ENCODE measurements at places on chromosomes 3 and 15.

- H3K4me3 ChIP-seq, result no peak overlapping the region
- H3K27me3 ChIP-seq, result no peaks in the 10 kb centered on the region
- no peak overlapping the region for H3K27ac ChIP-seq
- peaks cover 61% of the 10 kb centered on the region for H3K4me1 ChIP-seq
- no peak for DNase-seq
Measured at GRCh38 chr3:123081718-123082369, 15.0 kb downstream of the PDIA5 start.

DNA sequence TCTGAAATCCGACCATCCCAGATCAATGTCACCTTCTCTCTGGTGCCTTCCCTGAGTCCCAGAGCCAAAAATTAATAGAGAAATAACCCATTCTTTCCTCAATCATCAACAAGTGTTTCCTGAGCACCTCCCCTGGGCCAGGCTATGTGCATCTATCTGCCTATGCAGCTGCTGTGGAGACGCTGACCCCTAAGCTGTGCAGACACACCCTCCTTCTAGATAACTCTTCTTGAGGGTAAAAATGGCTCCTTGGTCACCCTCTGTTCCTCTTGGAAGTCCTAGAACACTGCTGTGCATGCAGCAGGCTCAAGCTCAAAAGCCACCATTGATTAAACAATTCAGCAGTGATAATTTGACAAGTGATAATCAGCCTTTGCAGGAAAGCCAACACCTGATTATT is 18.4 kb downstream of the CA12 start:
- no peak overlapping the region for H3K4me3 ChIP-seq
- no peak for DNase-seq
- no peaks in the 10 kb centered on the region for H3K27me3 ChIP-seq
- no peaks in the 10 kb centered on the region for H3K4me1 ChIP-seq

DNA sequence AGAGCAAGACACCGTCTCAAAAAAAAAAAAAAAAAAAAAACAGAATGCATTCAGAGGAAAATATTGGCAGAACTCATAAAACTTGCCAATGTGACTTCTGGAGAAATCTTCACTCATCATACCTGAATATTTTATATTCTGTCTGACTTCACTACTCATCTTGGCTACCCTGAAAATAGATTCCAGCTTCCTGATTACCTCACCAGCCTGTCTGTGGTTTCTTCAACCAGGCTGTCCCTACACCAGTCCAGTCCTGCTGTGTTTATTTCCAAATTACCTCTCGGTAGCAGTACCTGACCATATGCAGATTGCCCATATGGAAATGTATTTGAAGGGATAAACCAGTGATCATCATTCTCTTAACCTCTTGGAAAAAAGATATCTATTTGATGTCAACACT is 9.3 kb upstream of the P3H2 start:
- H3K27me3 ChIP-seq, result no peaks in the 10 kb centered on the region
- no peaks in the 10 kb centered on the region for H3K36me3 ChIP-seq
- DNase-seq, result no peak
- no peak overlapping the region for H3K4me3 ChIP-seq

DNA sequence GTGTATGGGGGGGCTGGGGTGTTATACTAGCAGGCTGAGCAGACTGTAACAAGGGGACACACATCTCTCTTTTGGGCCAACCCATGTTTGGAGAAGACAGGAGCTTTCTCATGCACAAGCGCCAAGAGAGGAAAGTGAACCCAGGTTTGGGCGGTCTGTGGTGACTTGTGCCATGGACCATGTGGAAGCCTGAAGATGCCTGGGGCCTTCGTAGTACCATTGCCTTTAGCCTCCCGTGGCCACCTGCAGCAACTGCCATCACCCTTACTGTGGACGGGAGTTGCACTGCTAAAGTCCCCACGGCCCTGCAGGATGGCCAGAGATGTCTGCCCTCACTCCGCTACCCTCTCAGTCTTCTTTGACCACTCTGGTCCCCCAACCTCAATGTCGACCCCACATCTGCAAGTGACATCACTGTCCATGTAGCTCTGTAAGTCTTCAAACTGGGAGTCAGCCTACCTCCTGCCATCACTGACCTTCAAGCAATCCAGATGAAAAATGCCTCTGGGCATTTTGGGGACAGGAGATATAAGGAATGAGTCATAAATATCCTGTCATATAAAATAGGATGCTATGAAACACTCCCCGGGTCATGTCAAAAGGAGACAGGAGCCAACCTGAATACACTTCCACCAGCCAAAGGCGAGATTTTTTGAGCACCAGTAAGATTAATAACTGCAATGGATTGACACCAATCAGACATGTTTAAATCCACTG is 74.7 kb upstream of the C15orf39 start:
- H3K36me3 ChIP-seq, result no peaks in the 10 kb centered on the region
- no peaks in the 10 kb centered on the region for H3K27me3 ChIP-seq
- no peak overlapping the region for H3K27ac ChIP-seq
- no peak for DNase-seq

DNA sequence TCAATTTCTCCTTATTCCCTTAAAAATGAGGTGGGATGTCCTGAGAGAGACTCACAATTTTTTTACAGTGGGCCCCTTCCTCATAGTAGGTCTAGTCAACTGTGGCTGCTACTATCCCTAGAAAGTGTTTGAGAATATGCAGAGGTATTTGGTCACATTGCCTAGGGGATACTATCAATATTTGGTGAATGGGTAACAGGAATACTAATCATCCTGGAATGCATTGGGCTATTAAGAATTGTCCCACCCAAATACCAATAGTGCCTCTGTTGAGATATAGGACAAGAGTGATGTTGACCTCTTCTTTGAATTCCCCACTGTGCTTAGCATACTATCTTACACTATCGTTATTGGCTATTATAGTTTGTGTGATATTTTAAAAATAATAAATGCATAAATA is 389.4 kb downstream of the DIPK2A start:
- no peak overlapping the region for H3K27ac ChIP-seq
- H3K27me3 ChIP-seq, result no peaks in the 10 kb centered on the region
- no peak for DNase-seq
- H3K4me3 ChIP-seq, result no peak overlapping the region
- no peaks in the 10 kb centered on the region for H3K4me1 ChIP-seq

- H3K36me3 ChIP-seq, result no peaks in the 10 kb centered on the region
- no peak for DNase-seq
- no peak overlapping the region for H3K27ac ChIP-seq
- no peaks in the 10 kb centered on the region for H3K4me1 ChIP-seq
- no peak overlapping the region for H3K4me3 ChIP-seq
Measured at GRCh38 chr3:4906107-4906621, 73.1 kb upstream of the BHLHE40 start.

- no peak overlapping the region for H3K27ac ChIP-seq
- no peaks in the 10 kb centered on the region for H3K27me3 ChIP-seq
- DNase-seq, result no peak
- H3K4me3 ChIP-seq, result no peak overlapping the region
Measured at GRCh38 chr3:57803647-57804081, 47.6 kb downstream of the SLMAP start.

DNA sequence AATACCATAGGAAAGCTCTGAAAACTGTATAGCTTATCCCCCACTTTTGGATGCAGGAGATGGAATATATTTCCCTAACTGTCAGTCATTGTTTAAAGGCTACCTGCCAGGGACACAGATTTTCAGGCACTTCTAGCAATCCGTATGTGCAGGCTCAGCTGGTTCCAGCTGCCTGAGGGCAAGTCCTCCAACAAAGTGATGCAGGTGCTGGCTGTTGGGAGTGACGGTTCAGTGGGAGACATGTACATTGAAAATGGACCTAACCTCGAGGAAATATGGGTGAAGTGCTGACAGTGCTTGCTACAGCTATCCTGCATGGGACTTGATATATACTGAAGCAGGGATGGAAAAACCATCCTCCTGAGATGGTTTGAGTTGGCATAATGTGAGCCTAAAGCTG is 153.1 kb upstream of the GAP43 start:
- H3K27ac ChIP-seq, result no peak overlapping the region
- H3K4me3 ChIP-seq, result no peak overlapping the region
- no peaks in the 10 kb centered on the region for H3K27me3 ChIP-seq
- no peaks in the 10 kb centered on the region for H3K36me3 ChIP-seq
- DNase-seq, result no peak

DNA sequence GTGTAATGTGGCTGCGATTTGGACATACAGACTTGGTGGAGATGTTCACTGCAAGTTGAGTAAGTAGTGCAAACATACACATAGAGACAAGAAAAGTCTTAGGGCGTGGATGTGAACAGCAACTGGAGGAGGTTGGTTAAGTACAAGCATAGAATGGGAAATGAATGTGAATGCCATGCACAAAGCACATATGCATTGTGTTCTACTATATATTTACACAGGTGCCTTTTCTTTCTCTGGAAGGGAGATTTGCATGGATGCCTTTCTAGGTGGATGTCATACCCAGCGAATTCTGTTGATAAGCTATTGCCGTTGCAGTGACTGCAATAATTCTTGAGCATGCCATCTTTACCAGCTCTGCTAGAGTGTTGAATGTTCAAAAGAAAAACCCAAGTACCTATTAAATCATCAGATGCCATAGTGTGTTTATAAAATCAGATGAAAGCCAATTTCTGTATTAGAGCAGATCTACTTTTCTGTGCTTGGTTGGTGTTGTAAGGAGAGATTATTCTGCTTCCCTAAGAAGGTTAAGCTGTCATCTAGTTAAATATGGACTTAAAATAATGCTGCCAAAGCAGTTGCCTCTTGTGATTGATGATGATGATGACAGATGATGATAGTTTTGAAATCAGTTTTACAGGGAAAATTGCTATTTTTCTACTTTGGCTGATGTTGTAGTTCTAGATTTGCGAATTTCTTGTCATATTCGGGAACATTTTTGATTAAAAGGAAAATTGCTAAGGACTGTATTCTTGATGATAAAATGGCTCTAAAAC is 148.4 kb downstream of the CNTN4 start:
- no peak for DNase-seq

DNA sequence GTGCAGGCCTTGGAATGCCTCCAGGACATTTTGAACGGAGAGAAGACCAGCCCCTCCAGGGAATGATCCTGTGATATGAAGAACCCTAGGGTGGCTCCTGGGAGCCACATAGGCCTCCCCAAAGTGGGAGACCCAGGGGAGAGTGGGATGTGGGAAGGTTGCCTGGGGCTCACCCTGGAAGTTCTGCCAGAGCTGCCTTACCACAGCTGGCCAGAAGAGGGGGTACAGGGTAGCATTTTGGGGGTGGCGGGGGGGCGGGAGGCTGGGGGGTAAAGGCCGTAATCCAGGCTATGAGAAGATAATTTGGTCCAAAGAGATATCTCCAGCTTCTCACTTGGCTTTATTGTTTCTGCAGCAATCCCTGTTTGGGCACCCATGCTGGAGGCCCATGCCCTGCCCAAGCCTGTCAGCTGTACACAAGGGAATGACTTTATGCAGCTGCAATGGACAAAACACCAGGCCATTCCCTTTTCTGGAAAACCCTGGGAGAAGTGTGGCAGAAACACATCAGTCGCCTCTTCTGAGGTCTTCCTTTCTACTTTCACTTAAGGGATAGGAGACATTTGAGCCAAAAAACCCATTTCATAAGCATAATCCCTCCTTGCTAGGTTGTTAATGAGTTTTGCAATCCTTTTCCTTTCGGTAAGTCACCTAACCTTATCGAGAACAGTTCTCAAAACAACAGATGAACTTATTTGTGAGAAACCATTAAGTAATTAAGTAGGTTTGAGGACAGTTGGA is 11.0 kb upstream of the MUSTN1 start:
- H3K27ac ChIP-seq, result peak overlapping the region; percentile 64
- H3K4me3 ChIP-seq, result no peak overlapping the region
- no peaks in the 10 kb centered on the region for H3K27me3 ChIP-seq
- DNase-seq, result no peak

- no peak overlapping the region for H3K4me3 ChIP-seq
- no peak for DNase-seq
- no peaks in the 10 kb centered on the region for H3K27me3 ChIP-seq
- H3K27ac ChIP-seq, result no peak overlapping the region
Measured at GRCh38 chr15:82739086-82739485, 29.4 kb upstream of the AP3B2 start.

- H3K27me3 ChIP-seq, result no peaks in the 10 kb centered on the region
- no peak overlapping the region for H3K27ac ChIP-seq
- H3K36me3 ChIP-seq, result peaks cover 100% of the 10 kb centered on the region
- no peak overlapping the region for H3K4me3 ChIP-seq
Measured at GRCh38 chr3:52649461-52650210, 36.1 kb downstream of the PBRM1 start.

DNA sequence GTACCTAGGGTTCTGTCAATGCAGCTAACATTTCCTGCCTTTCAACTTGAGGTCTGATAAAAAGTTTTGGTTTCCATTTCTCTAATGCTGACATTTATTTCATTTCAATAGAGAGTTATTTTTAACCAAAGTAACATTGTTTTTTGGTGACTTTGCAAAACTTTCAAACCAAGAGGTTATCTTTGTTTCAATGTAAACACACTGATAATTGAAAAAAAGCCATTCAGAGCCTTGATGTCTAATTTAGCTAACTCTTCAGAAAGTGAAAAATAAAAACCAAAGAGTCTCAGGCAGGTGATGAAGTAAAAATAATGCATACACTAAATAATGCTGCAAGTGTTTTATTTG is 9.6 kb upstream of the TIPARP start:
- peak overlapping the region; percentile 52 for H3K27ac ChIP-seq
- no peaks in the 10 kb centered on the region for H3K36me3 ChIP-seq
- no peak overlapping the region for H3K4me3 ChIP-seq
- H3K4me1 ChIP-seq, result peaks cover 41% of the 10 kb centered on the region

GRCh38 chr3:144189044-144189443 is 217.4 kb downstream of the DIPK2A start:
- H3K27ac ChIP-seq, result no peak overlapping the region
- DNase-seq, result no peak
- no peaks in the 10 kb centered on the region for H3K4me1 ChIP-seq
- no peak overlapping the region for H3K4me3 ChIP-seq
- no peaks in the 10 kb centered on the region for H3K27me3 ChIP-seq

DNA sequence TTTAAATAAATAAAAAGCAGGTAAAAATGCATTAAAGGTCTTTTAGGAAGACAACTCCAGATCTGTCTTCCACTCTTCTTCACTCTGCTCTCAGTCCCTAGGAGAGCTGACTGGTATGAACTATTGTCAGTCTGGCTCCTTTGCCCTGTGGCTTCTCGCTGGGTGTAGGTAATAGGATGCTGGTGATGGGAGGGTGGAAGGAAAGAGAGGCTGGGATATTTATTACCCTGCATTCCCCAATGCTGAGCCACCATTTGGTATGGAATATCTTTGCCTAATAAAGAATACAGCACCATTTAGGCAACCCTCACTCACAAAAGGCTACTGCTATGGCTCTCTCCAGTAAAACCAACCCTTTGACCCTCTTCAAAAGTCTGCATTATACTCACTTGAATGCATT is 326.9 kb downstream of the CNTN3 start:
- no peaks in the 10 kb centered on the region for H3K27me3 ChIP-seq
- H3K36me3 ChIP-seq, result no peaks in the 10 kb centered on the region
- H3K4me3 ChIP-seq, result no peak overlapping the region

DNA sequence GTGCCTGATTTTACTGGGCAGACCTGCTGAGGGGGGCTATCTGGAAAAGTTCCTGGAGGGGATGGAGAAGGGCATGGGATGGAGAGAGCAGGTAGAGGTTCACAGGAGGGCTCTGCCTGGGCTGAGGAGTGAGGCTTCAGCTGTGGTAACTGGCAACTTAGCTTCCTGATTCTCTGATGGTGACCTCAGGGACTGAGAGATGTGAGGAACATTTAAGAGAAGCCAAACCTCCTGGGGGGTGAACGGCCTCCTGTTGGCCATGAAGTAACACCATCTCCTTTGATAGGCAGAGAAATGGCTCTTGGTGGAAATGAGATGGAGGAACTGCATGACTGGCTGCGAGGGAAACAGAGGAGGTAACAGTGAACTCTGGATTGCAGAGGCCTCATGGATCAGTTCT is 97.3 kb upstream of the ROPN1 start:
- no peaks in the 10 kb centered on the region for H3K4me1 ChIP-seq
- H3K27ac ChIP-seq, result no peak overlapping the region
